Stimulated activated CD8-positive, alpha-beta memory T cell treated with anti-CD3 and anti-CD28 coated beads, Interleukin-15, amount 100 ng/mL, for 4 hours (primary cell): ENCODE measurements at places on chromosomes 1 and 21.

GRCh38 chr1:84365225-84366221, 32.8 kb upstream of the DNASE2B start:
- DNase-seq: no peak

- no peak for DNase-seq
These were observed 54.9 kb downstream of the DMRTA2 start for GRCh38 chr1:50368179-50369007.

DNA sequence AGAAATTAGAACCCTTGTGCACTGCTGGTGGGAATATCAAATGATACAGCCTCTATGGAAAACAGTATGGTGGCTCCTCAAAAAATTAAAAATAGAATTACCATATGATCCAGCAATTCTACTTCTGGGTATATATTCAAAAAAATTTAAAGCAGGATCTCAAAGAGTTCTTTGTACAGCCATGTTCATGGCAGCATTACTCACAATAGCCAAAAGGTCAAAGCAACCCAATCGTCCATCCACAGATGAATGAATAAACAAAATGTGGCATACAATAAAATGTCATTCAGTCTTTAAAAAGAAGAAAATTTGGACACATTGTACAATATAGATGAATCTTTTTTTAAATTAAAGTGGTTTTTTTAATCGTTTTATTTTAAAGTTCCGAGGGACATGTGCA, 36.3 kb upstream of the ERG start:
- DNase-seq: no peak

DNA sequence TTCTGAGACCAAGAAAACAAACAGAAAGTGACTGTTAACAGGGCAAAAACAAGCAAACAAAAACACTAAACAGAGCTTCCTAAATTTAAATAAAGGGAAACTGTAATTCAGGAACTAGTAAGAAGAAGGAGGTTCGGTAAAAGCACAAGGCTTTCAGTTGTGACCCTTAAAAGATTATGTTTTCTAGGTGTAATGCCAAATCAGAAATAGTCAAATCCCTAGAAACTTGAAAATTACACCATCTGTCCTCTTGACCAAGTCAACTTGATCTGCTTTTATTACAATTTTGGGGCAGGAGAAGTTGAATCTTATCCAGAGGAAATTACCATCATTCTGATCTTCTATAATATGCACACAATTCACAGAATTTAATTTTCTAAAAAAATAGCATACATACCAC, 754.0 kb upstream of the ADGRL4 start:
- DNase-seq: no peak

- no peak for DNase-seq
These were observed 269.2 kb upstream of the NRIP1 start for GRCh38 chr21:15333951-15334350.

DNA sequence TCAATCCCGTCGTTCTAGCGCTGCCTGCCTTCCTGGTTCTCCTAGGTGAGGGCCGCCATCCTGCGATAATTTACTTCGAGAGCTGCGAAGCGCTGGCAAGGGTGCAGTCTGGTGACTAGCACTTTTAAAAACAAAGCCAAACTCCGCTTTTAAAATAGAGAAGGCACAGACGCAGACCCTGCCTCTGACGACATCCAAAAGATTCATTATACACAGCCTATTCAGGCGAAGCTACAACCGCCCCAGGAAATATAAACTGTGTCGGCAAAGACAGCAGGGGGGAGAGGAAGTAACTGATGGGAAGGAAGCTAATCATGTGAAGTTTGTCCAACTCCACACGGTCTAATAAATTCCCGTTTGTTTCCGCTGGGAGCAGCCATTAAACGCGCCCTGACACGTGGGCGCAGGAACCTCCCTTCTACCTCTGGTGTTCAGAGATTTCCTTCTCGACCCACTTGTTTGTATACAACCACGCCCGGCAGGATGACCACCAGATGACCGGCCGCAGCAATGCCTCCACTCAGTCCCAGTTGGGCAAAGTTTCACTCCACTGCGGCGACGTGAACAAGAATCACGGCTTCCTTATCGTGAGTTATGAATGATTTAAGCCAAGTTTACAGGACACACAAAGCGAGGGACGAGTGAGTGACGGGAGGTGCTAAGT, 1.3 kb downstream of the GNG12 start:
- no peak for DNase-seq

- DNase-seq: no peak
These were observed 21.8 kb downstream of the RSPH1 start for GRCh38 chr21:42474043-42474831.

- no peak for DNase-seq
These were observed 13.6 kb downstream of the PCNX2 start for GRCh38 chr1:233281711-233282581.

GRCh38 chr1:154958036-154958435, 2.1 kb upstream of the PBXIP1 start:
- no peak for DNase-seq

DNA sequence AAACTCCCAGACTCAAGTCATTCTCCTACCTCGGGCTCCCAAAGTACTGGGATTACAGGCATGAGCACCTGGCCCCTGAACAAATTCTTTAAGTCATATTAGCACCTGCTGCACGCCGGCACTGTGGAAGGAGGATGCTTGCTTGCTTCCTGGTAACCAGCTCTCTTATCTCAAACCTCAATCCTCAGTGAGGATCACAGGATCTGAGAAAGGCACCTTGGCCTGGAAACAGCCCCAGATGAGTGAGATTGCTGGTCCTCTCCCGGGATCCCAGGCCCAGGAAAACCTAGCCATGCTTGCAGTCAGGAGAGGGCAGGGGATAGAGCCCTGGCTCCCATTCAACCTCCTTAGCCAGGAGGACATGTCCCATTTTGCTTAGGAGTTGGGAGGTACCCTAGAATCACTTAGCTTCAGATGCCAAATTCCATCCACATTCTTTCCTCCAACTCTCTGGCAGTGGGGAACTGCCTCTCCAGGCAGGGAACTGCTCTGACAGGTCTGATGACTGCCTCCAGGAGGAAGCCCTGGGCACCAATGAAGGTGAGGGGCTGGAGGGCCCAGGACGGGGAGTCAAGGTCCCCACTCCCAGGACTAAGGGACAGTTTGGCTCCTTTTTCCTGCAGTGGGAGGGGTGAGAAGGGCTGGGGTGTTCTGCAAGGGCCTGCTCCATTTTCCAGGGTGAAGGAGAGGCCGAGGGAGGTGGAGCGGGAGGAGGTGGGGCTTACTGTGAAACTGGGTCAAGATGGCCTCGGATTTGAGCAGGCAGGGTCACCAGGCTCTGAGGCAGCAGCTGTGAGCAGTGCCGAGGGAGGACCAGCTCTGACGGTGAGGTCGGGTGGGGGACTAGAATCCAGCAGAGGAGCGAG, 9.5 kb downstream of the GPR37L1 start:
- no peak for DNase-seq

GRCh38 chr1:35452106-35452774, 105.0 kb downstream of the KIAA0319L start:
- DNase-seq: no peak

DNA sequence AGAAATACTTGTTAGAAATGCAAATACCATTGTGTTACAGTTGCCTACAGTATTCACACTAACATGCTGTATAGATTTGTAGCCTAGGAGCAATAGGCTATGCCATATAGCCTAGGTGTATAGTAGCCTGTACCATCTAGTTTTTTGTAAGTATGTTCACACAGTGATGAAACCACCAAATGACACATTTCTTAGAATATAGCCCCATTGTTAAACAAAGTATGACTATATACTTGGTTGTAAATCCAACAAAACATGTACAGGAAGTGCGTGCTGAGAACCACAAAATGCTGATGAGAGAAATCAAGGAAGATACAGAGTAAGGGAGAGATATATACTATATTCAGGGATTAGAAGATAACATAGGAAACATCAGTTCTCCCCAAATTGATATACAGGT, 92.2 kb downstream of the POU2F1 start:
- no peak for DNase-seq

DNA sequence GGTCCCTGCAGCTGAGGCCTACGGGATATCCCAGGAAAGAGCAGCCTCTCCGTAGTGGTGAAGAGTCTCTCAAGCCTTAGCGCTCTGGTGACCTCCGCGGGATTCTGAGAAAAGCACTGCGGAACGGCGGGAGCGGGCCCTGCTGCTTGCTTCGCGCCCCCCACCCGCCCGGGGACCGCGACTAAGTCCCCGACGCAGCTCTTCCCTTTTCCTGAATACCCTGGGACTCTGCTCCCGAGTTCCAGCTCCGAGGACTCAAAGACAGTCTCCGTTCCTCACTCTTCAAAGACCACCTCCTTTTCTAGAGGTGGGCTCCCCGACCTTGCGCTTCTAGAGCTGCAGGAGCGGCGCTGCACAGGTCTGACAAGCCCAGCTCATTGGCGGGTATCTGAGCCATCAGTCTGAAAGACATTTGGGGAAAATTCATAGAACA, 3.6 kb upstream of the PRRX1 start:
- no peak for DNase-seq

DNA sequence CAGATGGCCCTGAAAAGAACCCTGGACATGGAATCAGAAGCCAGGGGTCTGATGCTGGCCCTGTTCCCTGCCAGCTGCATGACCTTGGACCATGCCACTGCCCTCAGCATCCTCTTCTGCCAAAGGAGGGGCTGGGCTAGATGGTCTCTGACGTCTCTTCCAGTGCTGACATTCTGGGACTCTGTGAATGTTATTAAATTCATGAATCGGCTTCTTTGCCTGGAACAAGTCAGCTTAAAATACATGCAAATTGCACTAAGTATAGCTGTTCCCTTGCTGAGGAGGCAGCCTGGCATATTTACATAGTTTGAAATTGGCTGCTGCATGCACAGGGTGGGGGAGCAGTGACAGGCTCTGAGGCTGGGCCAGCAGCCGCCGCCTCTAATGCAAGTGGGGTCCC, 23.8 kb downstream of the KCNA2 start:
- DNase-seq: no peak

GRCh38 chr1:166838766-166839599, at the start of gene POGK:
Gene POGK (plus strand): TSS chr1:166839475. CDS start chr1:166840957, 1,482 bp downstream.
- DNase-seq: peak; percentile 71

- DNase-seq: no peak
These were observed 9.3 kb downstream of the SPATA45 start for GRCh38 chr1:212838145-212838544.

GRCh38 chr1:192066202-192066601, 92.1 kb upstream of the RGS18 start:
- DNase-seq: no peak

GRCh38 chr1:20105856-20106255, 13.5 kb downstream of the PLA2G2D start:
- no peak for DNase-seq

GRCh38 chr1:187987236-187987776, 1158.6 kb downstream of the PLA2G4A start:
- no peak for DNase-seq

DNA sequence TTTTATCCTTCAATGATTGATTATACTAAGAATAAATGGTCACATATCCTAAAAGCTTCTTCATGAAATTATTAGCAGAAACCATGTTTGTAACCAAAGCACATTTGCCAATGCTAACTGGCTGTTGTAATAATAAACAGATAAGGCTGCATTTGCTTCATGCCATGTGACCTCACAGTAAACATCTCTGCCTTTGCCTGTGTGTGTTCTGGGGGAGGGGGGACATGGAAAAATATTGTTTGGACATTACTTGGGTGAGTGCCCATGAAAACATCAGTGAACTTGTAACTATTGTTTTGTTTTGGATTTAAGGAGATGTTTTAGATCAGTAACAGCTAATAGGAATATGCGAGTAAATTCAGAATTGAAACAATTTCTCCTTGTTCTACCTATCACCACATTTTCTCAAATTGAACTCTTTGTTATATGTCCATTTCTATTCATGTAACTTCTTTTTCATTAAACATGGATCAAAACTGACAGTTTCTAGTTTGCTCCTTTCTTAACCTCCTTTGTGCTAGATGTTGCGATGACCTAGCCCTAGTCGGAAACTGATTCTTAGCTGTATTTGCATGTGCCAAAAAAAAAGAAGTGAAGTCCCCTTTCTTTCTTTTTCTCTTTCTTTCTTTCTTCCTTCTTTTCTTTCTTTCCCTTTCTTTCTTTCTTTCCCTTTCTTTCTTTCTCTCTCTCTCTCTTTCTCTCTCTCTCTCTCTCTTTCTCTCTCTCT, 45.1 kb downstream of the MAP3K7CL start:
- DNase-seq: no peak
